ENCODE measurements at places on chromosomes 4 and X.

DNA sequence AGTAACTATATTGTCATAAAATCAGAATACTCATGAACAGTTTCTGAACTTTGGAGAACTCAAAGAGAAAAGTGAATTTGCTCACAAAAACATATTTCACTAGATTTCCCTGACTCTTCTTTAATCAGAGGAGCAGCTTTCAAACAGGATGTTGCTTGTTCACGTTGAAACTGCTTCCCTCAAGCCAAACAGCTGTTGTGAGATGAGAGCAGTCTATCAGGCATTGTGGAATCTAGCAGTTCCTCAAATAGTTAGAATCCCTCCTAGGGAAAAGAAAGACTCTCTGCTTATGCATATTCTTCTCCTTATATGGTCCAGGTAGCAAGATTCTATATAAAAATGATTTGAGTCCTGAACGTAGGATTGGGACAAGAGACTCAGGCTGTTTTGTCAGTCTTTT lies 1012.1 kb downstream of the FAM133A start:
- DNase-seq = no peak

DNA sequence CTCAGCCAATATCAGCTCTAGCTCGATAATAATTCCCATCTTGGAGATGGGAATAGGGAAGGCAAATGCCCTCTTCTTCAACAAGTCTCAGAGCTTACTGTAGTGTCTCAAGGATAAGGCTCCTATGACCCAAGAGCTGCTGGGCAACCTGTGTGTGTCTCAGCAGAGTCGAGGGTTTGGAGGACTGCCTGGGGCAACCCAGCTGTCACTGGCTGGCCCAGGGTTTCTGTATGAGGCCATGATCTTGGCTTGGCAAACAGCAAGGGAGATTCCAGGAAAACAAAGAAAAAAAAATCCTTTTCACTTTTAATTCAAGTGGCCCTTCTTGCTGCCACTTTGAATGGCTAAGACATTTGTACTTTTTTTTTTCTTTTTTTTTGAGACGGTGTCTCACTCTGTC lies 34.4 kb downstream of the TMSB4X start:
- DNase-seq = no peak

- no peak for DNase-seq
Measured at GRCh38 chr4:7771056-7771455, 168.6 kb downstream of the AFAP1 start.

DNA sequence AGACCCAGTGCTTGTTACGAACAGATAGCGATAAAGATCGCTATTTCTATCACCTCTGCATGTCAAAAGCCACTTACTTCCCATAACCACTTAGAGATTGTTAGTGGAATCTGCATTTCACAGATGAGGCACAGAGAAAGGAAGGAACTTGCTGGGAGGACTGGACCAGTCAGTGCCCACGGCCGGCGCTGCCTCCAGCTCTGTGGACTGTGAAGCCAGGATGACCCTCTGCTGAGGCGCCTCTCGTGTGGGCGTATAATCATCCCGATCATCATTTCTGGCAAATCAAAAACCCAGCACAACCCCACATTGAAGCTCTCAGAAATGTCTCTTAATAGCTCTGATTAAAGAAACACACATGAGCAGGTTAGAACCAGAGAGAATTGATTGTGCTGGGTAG lies 61.5 kb upstream of the ADRA2C start:
- no peak for DNase-seq

GRCh38 chr4:40003986-40004385 lies 26.3 kb upstream of the PDS5A start:
- peak; percentile 82 for DNase-seq

- no peak for DNase-seq
Measured at GRCh38 chr4:184548648-184549341, 74.4 kb upstream of the IRF2 start.

DNA sequence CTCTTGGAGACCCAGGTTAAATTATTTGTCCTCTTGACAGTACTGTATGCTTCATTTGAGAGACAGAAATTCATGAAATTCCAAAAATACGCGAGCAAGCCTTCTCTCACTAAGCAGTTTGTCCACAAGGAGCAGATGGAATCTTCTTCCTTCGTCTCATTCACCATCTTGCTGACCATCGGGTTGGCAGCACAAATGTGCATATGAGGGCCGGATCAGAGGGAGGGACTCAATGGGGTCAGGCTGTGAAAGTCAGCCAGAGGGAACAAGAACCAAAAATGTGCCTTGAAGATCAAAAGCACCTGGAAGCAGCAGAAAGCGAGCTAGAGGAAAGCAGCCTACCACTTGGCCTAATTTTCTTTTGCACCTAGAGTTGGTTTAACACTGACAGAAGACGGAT lies 16.4 kb downstream of the NHSL2 start:
- DNase-seq = no peak

DNA sequence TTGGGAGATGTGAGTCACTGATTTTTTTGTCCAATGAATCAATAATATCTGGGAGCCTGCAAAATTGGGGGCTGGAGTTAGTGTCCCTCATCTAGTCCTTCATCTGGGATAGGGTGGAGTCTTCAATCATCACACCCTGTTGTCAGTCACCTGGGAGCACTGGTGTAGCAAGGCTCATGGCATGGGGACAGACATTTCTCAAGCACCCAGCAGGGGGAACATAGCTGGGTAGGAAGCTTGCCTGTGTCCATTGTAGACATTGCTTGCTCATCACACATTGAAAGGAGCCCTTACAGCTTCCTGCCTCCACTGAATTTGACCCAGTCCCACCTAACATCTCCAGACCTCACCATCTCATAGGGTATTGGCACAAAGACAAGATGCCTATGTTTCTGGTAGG lies 61.2 kb downstream of the SEL1L3 start:
- DNase-seq = no peak

- peak; percentile 0 for DNase-seq
Measured at GRCh38 chrX:63128509-63128908, 222.6 kb downstream of the SPIN4 start.

- no peak for DNase-seq
Measured at GRCh38 chrX:150084496-150085229, 146.4 kb upstream of the EOLA2 start.

DNA sequence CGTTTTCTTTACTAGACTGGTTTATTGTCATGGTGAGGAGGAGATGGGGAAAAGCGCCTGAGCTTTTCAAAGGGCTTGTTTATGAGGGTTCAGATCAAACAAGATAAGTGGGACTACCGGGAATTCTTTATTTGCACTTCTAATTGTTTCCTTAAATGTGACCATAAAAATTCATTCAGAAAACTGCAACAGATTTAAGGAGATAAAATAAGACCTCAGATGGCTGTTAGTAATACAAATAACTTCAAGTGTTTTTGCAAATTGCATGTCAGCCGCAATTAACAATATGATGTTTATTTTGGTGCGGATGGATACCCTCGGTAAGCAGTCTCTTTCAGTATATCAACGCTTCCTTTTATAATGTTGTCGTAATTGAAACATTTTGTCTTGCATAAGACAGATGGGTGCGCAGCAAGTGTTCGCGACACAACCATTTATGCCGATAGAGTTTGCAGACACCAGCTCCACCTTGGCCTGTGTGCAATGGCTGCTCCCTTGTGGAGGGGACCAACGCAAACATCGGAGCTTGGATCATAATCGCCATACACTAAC lies 151.0 kb downstream of the C4orf33 start:
- DNase-seq = no peak

DNA sequence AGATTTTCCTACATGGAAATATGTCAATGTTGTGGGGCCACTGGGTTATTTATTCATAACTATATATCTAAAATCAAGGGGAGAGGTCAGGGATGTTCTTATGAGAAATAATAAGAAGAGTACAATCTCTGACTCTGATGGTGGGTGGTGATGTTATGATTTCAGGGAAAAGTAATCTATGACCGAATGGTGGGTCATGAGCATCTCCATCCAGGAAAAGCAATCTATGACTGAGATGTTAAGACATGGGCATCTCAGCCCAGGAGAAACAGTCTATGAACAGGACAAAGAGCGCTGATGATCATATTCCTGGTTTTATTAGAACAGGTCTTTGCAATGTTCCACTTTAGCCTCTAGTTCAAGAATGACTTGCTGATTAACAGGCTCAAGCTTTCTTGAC lies 137.1 kb downstream of the ARSF start:
- no peak for DNase-seq

DNA sequence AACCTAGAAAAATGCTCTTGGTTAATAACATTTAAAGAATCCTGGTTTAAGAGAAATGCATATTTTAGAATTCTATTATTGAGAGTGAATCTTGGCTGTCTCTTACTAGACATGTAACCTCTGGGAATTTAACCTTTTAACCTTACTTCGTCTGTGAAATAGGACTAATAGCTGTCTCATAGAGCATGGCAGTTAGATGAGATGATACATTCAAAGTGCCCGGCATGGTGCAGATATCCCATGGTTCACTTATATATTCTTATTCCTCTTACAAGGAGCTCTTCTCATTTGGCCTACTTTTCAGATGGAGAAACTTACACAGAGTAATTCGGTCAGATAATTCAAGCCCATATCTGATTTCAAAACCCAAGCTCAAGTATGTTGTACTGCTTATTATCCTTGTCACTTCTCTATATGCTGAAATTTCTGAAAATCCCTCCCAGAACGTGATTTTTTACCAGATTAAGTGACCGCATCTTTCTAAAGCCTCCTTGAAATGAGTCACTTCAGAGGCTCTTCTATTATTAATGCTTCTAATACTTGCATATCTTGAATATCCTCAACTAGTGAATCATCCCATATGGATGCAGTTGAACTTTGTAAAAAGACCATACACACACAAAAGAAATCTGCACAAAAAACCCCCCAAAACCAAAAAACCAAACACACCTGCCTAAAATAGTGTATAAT lies 4.9 kb downstream of the CDKN2AIP start:
- DNase-seq = peak; percentile 41

- no peak for DNase-seq
Measured at GRCh38 chr4:61212788-61213187, 12.7 kb downstream of the ADGRL3 start.

- DNase-seq = no peak
Measured at GRCh38 chr4:178293601-178294000, 851.4 kb upstream of the AGA start.

DNA sequence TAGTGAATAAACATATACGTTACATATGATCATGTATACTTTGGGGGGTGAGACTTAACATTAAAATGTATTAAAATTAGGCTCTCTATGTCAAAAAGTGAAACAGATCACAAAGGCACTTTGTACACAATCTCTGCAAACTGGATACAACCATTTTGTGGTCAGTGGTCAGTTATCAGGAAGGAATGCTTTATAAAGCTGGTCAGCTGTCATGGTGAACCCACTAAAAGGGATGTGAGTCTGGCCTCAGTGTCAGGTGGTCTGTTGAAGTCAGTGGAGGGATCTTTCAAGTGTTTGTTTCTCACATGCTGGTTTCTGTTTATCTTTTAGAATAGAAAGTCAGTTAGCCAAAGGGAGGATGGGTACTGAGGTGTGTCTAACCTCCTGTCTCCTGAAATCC lies 875.5 kb upstream of the INTU start:
- no peak for DNase-seq

DNA sequence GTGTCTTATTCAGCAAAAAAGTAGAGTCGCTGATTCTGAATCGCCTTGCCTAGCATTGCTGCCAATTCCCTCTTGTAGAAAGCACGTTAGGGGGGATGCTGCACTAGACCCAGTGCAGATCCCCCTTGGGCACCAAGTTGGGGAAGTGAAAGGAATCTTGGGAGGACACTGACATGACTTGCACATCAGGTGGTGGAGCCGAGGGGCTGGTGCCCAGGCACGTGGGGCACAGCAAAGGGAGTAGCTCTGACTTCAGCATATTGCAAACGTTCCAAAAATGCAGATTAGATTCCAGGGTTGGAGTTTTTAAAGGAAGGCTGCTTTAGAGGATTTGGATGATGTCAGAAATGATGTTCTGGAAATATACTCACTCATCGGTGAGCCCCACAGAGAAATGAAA lies 47.4 kb upstream of the GPM6B start:
- DNase-seq = no peak

DNA sequence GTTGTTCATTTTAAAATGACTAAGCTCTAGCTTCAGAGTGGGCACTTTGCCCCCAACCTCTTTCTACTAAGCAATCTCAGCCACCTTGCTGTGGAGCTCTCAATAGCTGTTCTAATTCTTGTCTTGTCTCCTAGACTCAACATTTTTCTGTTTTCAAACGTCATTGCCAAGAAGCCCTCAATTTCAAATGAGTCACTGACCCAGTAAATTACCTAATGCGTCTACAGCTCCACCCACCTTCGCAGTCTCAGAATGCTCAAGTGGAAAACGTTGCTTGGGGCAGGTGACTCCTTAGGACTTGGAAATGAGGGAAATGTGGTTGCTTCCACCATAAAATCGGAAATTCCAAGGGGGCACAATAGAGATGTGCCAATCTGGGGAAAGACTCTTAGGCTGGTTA lies 59.0 kb downstream of the ING2 start:
- DNase-seq = peak; percentile 16

DNA sequence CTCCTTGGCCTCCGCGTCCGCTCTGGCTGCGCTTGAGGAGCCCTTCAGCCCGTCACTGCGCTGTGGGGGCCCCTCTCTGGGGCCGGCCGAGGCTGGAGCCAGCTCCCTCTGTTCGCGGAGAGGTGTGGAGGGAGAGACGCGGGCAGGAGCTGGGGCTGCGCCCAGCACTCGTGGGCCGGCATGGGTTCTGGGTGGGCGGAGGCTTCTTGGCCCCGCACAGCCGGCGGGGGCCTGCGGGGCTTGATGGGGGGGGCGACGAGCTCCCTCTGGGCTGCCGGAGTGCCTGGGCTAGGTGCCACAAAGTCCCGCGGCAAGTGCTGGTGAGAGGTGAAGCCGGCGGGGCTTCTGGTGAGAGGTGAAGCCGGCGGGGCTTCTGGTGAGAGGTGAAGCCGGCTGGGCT lies 61.9 kb downstream of the ANKRD50 start:
- no peak for DNase-seq

DNA sequence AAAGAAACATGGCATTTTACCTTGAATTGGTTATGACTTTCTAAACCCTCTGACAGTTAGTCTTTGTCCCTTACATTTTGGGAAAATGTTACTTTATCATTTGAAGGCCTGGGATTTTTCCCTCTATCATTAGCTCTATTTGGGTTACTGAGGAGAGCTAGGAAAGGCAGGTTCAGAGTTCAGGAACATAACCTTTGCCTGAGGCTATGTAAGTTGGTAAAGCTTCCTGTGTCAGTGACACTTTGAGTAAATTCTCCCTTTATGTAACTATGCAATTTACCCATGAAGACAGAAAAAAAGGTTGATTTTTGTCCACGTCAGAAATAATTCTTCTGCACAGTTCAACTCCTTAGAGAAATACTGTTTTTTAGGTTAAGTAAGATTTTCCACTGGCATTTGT lies 171.8 kb upstream of the NRK start:
- DNase-seq = no peak

- DNase-seq = no peak
Measured at GRCh38 chr4:62571494-62571893, 1371.4 kb downstream of the ADGRL3 start.

GRCh38 chr4:13537011-13537831 lies 7.1 kb downstream of the NKX3-2 start:
- no peak for DNase-seq
